ENCODE measurements at places on chromosomes 16 and 17.

- DNase-seq, result no peak
Observed at GRCh38 chr16:49471038-49471727, 97.6 kb downstream of the C16orf78 start.

- no peak for DNase-seq
Observed at GRCh38 chr16:55372792-55373488, 48.9 kb downstream of the IRX6 start.

- no peak for DNase-seq
Observed at GRCh38 chr17:48773245-48773644, 43.8 kb downstream of the TTLL6 start.

DNA sequence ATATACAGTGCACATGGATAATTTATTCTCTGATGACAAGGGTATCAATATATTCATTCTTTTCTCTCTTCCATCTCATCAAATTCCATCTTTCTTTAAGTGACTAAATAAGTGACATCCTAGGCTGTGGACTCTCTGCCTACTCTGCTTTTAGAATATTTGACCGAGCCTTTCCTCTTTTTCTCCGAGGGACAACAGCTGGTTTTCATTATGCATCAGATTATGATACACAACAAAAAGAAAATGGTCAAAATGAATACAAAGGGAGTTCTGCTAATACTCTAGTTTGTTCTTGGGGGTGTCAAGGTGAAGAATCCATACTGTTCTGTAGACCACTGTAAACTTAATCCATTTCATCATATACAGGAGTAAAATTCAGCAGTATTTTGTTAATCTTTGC, 942.6 kb downstream of the KCNJ2 start:
- DNase-seq, result no peak

- peak; percentile 87 for DNase-seq
Observed at GRCh38 chr17:38704606-38705522, at the start of gene MLLT6. MLLT6 (plus strand) TSS chr17:38705273; CDS start chr17:38705633, 360 bp downstream.

DNA sequence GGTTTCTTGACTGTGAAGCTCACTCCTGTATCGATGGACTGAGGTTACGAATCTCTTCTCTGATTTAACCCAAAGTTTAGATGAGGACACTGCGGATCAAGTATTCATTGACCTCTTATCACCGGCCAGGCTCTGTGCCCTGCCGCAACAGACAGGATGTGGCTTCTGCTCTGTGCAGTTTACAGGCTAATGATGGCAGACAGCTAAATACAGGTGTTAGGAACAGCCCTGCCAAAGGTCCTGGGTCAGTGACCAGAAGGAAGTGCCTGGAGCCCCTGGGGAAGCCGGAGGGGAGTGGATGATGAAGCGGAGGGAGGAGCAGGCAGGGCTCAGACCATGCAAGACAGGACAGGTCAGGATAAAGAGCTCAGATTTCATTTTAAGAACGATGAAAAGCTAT, 44.4 kb downstream of the HAPSTR1 start:
- DNase-seq, result no peak

GRCh38 chr16:77985111-77985510, 37.2 kb upstream of the CLEC3A start:
- no peak for DNase-seq

DNA sequence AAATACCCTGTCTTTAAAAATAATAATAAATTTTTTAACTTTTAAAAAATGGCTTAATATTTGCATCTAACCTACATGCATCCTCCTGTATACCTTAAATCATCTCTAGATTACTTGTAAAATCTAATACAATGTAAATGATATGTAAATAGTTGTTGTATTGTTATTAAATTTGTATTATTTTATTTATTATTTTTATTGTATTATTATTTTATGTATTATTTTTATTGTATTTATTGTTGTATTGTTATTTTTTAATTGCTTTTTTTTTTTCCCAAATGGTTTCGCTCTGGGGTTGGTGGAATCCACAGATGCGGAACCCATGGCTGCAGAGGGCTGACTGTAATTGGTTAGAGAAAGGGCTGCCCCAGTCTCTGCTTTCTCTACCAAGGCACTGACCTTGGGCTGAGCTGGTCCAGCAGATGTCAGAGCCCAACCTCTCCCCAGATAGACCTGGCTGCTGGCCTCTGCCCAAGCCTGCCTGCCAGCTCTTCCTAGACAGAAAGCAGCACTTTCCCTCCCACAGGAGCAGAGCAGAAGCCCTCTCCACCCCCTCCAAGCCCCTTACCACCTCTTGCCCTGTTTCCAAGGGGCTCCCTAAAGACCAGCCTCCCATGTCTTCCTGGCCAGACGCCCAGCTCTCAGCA, 183.8 kb downstream of the GSG1L start:
- DNase-seq, result no peak

Measured in activated CD8-positive, alpha-beta memory T cell treated with anti-CD3 and anti-CD28 coated beads, Interleukin-2, amount 50 U/mL, for 4 hours (primary cell).